ENCODE measurements at places on chromosomes 3 and 15. TPM values are rescaled to one million over a fixed set of nuclear protein-coding genes. Genes with fewer than 3 reads are reported as not detected.

DNA sequence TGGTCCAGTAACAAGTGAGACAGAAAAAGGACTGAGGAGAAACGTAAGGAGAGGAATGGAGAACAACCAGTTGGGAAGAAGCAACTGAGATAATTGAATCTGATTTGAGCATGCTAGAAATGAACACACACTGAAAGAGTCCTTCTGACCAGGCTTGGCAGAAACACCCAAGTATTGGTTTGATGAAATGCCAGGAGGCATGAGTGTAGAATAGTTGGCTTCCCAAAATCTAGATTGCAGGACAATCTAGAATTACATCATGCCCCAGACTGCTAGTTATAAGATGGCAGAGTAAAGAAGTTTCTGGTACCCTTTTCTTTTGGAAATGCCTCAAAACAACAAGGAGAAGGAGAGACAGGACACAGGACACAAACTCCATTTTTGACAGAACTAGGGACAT is 189.7 kb upstream of the STT3B start:
- no peak for DNase-seq

DNA sequence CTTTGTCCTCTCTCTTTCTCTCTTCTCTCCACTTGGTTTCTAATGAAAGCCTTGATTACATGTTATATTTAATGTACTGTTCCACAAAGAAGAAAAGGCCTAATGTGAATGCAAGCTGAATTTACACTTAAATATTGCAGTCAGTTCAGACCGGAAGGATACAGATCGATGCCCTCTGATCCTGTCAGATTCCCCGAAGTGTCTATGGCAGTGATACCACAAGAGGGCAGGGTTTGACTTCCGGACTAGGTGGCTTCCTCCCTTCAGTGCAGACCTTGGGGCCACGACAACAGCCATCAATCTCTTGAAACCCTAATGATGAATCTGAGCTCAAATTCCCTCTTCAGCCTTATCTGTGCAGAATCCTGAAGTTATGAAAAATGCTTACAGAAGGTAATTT is 29.5 kb downstream of the AGTR1 start:
- no peak for DNase-seq

Gene GOLGA6L7
- polyA plus RNA-seq: 0.19 TPM

GRCh38 chr3:39166932-39167532 is 13.6 kb upstream of the CSRNP1 start:
- DNase-seq: no peak

DNA sequence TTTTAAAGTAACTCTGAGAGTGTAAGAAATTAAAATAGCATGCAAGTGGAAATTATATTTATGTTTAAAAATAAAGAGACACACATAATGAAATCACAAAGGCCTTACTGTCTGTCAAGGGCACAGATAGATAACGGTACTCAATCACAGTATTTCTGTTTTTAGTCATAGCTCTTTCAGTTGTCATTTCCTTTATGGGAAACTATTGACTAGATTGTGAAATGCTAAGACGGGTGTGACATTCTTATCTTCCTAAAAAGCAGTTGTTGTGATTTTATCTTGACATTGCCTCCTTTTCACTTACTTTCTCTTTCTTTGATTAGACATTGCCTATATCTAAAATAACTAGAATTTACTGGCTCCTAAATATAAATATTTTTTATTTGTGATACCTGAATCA is 100.1 kb upstream of the PLSCR5 start:
- DNase-seq: no peak

Gene LRRN1
- 115 TPM for polyA plus RNA-seq

- DNase-seq: no peak
Observed at GRCh38 chr15:92839696-92840095, 60.4 kb upstream of the CHD2 start.

Gene LRIG1
- not detected for polyA plus RNA-seq

- DNase-seq: no peak
Observed at GRCh38 chr15:77358545-77359240, 61.2 kb downstream of the PEAK1 start.

Gene CAND2
- 35.0 TPM for polyA plus RNA-seq

Gene SEMA5B
- polyA plus RNA-seq: not detected

Gene WDR5B
- 5.8 TPM for polyA plus RNA-seq

DNA sequence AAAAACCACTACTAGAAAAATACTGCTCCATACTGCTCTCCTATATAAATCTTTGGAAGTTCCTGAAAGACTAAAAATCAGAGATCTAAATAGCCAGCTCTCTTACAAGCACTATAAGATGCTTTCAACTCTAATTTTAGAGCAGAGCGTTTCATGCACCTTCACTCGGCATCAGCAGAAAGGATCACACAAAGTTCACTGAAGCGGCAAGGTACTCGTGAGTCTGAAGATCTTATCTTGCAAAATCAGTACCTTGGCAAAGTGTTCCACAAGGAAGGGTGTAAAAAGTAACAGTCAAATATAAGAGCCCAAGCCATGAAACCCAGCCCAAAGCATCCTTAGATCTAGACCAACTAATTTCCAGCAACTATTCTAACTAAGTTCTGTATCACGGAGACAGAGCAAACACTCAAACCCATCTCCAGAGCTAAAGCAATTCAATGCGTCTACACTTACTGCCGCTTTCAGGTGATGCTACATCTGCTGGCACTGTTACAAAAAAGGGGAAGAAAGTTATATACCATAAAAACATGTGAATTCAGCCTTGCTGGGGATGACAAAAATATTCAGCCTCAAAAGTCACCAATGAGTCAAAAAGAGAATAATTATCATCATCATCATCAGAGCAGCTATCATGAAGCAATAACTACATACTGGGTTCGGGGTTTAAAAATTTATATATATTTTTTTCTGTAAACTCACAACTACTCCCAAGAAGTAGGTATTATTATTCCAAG is 16.3 kb downstream of the VPS39 start:
- no peak for DNase-seq

- DNase-seq: no peak
Observed at GRCh38 chr15:94225616-94226015, 5.7 kb upstream of the MCTP2 start.

- DNase-seq: no peak
Observed at GRCh38 chr3:120424976-120425570, 25.7 kb downstream of the FSTL1 start.

GRCh38 chr3:66583424-66584040 is 82.7 kb upstream of the LRIG1 start:
- peak; percentile 67 for DNase-seq

GRCh38 chr3:50226888-50227389 is 9.1 kb upstream of the GNAI2 start:
- DNase-seq: peak; percentile 64

GRCh38 chr3:98232489-98232888 is 31.6 kb upstream of the OR5H6 start:
- no peak for DNase-seq

Gene APOD
- polyA plus RNA-seq: 38.5 TPM

All from muscle of arm (tissue), 14 donors.